ENCODE measurements at places on chromosomes 5 and 9.
A peak's percentile ranks its signal among the peaks of the same experiment; 100 is the strongest.

DNA sequence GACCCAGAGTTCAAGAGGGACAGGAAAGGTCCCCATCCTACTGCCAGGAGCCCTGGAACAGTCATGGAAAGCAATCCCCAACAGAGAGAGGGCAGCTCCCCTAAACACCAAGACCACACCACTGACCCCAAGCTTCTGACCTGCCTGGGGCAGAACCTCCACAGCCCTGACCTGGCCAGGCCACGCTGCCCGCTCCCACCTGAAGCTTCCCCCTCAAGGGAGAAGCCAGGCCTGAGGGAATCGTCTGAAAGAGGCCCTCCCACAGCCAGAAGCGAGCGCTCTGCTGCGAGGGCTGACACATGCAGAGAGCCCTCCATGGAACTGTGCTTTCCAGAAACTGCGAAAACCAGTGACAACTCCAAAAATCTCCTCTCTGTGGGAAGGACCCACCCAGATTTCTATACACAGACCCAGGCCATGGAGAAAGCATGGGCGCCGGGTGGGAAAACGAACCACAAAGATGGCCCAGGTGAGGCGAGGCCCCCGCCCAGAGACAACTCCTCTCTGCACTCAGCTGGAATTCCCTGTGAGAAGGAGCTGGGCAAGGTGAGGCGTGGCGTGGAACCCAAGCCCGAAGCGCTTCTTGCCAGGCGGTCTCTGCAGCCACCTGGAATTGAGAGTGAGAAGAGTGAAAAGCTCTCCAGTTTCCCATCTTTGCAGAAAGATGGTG is 31.6 kb downstream of the CD180 start:
- DNase-seq = no peak

GRCh38 chr9:130235558-130236435 is 29.8 kb upstream of the HMCN2 start:
- DNase-seq = peak; percentile 62

- DNase-seq = no peak
Measured at GRCh38 chr5:60701321-60701968, 1.5 kb upstream of the DEPDC1B start.

DNA sequence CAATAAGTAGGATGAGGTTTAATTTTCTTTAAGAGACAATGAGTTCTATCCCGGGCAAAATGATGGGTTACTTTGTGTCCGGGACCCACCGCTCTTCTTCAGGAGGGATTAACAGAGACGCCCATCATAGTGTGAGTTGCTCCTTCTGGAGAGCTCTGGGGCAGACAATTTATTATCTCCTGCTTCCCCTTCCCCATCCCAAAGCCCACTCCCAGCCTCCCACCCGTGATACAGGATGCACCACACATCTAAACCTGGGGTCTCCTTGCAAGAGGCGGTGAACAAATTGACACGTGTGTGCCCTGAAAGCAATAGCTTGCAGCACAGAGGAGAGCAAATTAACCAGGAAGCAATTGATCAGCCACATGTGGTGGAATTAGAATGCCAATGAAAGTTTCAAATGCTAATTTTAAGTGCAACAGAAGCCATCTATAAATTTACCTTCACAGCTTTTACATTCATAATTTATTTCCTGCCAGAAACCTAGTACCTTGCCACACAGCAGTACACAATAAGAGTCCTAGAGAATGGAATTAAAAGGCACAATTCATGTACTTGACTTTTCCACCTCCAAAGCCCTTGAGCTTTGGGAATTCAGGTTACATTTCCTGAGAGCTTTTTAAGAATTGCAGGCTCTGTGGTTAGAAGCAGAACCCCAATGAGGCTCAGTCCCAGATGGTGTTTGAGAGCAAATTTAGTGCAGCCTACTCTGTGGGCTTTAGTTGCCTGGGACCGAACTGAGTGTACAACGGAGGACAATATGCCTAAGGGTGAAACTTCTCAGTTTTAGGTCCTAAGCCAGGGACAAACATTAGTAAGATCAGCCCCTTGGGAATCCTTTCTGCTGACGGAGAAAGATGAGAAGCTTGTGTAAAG is 399.6 kb downstream of the MED10 start:
- no peak for DNase-seq

DNA sequence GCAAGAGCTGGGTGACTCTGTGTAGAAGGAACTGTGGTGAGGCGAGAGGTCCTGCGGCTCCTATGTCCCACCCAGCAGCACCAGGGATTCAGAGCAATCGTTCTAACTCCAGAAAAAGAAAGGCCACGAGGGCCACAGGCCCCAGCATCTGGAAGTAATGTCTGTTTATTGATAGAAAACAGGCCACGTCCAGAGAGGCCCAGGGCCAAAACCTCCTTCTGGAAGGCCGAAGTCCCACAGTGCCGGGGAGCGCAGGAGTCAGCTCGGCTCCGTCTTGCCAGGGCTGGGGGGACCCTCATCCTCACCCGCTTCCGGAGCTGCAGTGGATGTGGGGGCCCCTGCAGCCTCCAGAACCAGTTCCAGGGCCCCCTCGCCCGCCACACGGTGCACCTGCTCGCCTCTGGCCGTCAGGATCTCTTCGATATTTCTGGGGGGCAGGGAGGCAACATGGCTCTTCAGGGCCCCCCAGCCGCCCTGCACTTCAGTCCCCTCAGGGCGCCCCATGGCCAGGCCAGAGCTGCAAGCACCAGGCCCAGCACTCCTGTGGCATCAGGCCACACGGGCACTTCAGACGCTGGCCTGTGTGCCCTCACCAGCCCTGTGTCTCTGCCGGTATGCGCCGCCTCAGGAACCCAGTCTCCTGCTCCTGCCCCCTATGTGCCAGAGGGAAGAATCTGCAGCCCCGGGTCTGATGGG is 1.6 kb downstream of the DNLZ start:
- no peak for DNase-seq

GRCh38 chr5:77839691-77840090 is 63.6 kb upstream of the TBCA start:
- no peak for DNase-seq

DNA sequence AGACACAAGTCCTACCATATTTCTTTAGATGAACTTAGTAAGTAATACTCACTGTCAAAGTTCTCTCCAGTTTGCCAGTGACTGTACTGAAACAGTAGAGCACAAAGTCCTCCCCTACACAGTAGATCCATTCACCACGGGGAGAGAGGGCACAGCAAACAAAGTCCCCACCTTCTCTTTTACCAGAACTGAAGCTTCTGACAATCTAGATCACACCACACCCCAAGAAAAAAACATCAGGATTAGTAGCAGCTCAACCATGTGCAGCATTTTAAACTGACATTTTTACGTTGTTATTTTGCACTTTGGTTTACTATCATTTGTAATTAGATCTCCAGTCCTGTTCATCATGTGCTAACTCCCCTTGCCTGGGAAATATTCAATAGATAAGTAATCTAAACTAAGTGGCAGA is 23.0 kb downstream of the DNAJA1 start:
- no peak for DNase-seq

- no peak for DNase-seq
Measured at GRCh38 chr5:63401436-63402046, 560.7 kb downstream of the HTR1A start.

DNA sequence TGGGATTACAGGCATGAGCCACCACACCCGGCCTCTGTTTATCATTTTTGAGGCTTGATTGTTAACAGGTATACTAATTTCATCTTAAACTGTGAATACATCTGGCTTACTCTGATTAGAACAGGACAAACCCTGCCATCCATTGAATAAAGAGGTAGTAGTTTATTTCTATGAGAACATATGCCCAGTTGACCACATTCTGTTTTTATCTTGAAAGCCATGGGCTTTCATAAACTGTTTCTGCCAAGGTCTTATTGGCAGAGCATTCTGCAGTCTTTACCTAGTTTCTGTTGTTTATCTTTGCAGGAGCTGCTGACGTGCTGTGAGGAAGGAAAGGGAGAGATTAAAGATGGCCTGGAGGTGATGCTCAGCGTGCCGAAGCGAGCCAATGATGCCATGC is 184.9 kb upstream of the OTULINL start:
- DNase-seq = no peak

DNA sequence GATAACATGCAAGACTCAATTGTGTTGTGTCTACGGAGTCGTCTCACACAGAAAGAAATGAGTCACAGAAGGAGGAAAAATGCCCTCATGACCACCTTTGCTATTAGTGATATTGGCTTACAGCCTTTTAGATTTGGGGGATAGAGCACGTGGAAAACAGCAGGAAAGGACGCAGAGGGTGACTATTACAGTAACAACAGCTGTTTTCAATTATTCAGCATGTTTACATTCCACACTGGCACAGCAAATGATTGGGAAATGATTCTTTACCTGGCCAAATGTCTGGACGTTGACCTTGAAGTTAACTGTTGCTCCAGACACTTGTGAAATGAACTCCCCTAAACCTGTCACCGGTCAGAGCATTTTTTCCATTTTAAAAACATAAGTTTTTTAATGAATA is 46.8 kb downstream of the APTX start:
- DNase-seq = no peak

- no peak for DNase-seq
Measured at GRCh38 chr5:130111746-130112145, 207.5 kb downstream of the CHSY3 start.

- DNase-seq = no peak
Measured at GRCh38 chr5:177611446-177612214, 11.7 kb downstream of the B4GALT7 start.

DNA sequence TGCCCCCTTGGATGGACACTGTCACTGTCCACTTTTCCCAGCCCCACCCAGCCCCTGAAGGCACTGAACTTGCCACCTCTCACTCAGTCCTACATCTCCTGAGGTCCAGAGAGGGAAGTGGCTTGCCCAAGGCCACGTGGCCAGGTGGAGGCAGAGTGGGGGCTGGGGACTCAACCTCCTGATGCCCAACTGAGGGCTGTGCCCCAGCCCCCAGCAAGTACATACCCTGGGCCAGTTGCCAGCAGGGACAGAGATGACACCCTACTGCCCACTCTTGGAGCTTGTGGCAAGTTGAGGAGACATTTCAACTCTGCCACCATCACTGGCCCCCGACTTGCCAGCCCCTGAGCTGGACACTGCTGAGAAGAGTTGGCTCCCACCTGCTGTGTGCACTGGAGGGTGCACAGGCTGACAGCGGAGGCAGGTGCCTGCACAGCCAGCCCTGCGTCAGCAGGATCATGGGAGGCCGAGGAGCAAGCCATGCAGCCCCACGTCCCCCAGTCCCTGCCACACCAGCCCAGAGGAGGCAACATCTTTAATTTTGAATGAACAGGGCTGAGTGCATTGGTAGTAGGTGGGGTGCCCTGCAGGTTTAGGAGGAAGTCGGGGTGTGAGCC is 39.4 kb downstream of the UNC5A start:
- DNase-seq = no peak

- DNase-seq = no peak
Measured at GRCh38 chr5:85340790-85341189, 956.1 kb upstream of the EDIL3 start.

DNA sequence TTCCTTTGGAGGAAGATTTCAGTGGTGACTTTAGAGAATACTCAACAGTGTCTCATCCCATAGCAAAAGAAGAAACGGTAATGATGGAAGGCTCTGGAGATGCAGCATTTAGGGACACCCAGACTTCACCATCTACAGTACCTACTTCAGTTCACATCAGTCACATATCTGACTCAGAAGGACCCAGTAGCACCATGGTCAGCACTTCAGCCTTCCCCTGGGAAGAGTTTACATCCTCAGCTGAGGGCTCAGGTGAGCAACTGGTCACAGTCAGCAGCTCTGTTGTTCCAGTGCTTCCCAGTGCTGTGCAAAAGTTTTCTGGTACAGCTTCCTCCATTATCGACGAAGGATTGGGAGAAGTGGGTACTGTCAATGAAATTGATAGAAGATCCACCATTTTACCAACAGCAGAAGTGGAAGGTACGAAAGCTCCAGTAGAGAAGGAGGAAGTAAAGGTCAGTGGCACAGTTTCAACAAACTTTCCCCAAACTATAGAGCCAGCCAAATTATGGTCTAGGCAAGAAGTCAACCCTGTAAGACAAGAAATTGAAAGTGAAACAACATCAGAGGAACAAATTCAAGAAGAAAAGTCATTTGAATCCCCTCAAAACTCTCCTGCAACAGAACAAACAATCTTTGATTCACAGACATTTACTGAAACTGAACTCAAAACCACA is 67.4 kb downstream of the VCAN start:
- no peak for DNase-seq

- no peak for DNase-seq
Measured at GRCh38 chr9:126625329-126626126, 11.8 kb downstream of the LMX1B start.

DNA sequence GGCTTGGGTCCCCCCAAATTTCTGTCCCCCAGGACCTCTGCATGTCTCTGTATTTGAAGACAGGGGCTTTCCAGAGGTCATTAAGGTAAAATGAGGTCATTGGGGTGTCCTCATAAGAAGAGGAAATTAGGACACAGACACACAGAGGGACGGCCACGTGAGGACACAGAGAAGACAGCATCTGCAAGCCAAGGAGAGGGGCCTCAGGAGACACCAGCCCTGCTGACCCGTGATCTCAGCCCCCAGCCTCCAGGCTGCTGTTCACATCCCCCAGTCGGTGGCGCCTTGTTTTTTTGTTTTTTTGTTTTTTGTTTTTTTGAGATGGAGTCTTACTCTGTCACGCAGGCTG is 1.2 kb upstream of the CCDC183 start:
- no peak for DNase-seq

DNA sequence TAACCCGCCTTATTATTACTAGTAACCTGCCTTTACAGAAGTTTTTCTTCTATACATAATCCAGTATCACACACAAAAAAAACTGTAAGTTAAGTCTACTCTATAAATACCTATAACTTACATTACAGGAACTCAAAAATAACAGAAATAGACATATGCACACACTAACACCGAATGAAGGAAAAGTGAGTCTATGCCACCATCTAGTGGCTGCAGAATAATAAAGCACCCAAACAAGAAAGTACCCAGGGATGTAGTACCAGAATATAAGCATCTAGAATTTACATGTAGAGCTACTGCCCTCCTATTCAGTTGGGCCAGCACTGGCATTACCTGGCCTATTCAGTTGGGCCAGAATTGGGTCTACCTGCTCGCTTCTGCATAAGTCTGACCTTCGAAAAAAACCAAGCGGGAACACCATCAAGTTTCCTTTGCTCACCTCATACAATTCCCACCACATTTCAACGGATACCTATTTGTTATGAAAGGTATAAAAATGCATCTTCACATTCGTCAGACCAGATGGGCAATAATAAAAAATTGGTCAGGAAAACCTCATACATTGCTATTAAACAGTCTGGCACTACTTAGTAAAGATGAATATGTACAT is 4.0 kb upstream of the NIPSNAP3A start:
- DNase-seq = no peak

GRCh38 chr5:154534457-154535050 is 56.5 kb upstream of the HAND1 start:
- DNase-seq = no peak

DNA sequence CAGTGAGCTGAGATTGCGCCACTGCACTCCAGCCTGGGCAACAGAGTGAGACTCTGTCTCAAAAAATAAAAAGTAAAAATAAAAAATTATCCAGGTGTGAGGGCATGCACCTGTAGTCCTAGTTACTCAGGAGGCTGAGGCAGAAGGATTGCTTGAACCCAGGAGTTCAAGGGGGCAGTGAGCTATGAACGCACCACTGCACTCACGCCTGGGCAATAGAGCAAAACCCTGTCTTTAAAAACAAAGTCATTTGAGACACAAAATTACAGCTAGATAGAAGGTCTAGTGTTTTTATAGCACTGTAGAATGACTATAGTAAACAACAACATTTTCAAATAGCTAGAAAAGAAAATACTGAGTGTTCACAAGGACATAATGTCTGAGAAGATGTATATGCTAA is 16.4 kb downstream of the IL4 start:
- DNase-seq = no peak

GRCh38 chr5:157670662-157671591 is at the start of gene C5orf52:
TSS of gene C5orf52 (plus strand) at chr5:157671533. CDS start at chr5:157671615, 82 bp downstream.
- no peak for DNase-seq

Data from activated CD8-positive, alpha-beta memory T cell treated with anti-CD3 and anti-CD28 coated beads for 1 hour (primary cell).